ENCODE measurements at places on chromosomes 1 and 21. TPM values are rescaled to one million over a fixed set of nuclear protein-coding genes. Genes with fewer than 3 reads are reported as not detected.

TMEM52 gene
- polyA plus RNA-seq = 0.94 TPM

F3 gene
- polyA plus RNA-seq = 141 TPM

FCRL4 gene
- 0.48 TPM for polyA plus RNA-seq

PDC gene
- polyA plus RNA-seq = 0.46 TPM

FOXD2 gene
- 0.16 TPM for polyA plus RNA-seq

SLC25A34 gene
- polyA plus RNA-seq = 2.4 TPM

KRTAP26-1 gene
- 0.09 TPM for polyA plus RNA-seq

APCS gene
- 0.16 TPM for polyA plus RNA-seq

LMX1A gene
- 0.11 TPM for polyA plus RNA-seq

All from thymus (tissue), 14 donors.